Epithelial cell of esophagus (primary cell): ENCODE measurements at places on chromosomes 6 and 20.

DNA sequence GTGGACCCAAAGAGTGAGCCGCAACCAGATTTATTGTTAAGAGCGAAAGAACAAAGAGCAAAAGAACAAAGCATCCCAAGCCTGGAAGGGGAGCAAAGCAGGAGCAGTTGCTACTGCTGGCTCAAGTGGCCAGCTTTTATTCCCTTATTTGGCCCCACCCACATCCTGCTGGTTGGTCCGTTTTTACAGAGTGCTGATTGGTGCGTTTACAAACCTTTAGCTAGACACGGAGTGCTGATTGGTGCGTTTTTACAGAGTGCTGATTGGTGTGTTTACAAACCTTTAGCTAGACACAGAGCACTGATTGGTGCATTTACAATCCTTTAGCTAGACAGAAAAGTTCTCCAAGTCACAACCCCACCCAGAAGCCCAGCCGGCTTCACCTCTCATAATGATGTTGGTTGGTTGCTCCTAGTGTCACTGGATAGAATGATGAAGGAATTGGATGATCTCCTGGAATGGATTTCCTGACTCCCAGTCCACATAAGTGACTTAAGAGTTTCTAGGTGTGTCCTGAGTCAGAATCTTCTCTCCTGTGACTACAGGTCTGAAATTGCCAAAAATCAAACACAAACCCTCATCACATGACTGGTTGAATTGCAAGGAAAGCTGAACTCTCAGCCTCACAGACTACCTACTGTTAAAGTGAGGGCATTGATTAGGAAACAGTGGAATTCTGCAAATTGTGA lies 52.1 kb upstream of the CAP2 start:
- DNase-seq = peak; percentile 79

DNA sequence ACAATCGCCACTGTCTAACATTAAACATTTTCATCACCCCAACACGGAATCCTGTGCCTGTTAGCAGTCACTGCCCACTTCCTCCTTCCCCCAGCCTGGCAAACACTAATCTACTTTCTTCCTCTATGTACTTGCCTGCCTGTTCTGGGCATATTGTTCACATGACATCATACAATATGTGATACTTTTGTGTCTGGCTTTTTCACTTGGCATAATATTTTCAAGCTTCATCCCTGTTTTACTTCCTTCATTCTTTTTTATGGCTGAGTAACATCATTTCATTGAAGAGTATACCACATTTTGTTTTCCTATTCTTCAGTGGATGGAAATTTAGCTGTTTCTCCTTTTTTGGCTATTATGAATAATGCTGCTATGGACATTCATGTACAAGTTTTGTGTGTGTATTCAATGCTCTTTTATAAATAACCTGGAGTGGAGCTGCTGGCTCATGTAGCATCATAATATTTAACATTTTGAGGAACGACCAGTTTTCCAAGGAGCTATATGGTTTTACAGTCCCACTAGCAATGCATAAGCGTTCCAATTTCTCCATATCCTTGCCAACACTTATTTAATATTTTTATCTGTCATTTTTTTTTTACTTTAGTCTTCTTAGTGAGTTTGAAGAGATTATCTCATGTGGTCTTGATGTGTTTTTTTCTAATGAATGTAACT lies 360.1 kb downstream of the HDGFL1 start:
- DNase-seq = peak; percentile 11

GRCh38 chr6:105273589-105273988 lies 93.8 kb upstream of the POPDC3 start:
- DNase-seq = no peak

GRCh38 chr6:34486106-34486740 lies 20.3 kb downstream of the PACSIN1 start:
- DNase-seq = no peak

DNA sequence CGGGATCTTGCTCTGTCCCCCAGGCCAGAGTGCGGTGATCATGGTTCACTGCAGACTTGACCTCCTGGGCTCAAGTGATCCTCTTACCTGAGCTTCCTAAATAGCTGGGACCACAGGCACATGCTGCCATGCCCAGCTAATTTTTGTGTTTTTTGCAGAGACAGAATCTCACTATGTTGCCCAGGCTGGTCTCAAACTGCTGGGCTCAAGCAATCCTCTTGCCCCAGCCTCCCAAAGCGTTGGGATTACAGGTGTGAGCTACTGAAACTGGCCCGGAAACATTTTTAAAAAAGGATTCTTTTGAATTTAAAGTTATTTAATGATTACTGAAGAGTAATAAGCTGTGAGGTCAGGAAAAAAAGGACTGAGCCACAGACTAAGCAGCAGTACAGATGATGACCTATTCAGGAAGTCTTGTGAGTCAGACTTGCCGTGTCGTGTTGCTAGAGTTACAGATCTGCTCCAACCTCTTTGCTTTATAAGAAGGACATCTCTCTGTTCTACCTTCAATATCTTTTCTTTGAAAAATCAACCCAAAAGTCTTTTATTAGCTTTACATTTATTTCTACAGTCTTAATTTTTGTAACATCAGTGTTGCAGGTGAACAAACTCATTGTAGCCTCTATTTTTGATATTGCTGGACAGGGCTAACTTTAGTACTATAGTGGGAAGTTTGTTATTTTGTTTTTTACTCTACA lies 108.7 kb downstream of the NCOA3 start:
- peak; percentile 82 for DNase-seq

- DNase-seq = no peak
Observed at GRCh38 chr6:6604015-6604414, 15.5 kb downstream of the LY86 start.

- no peak for DNase-seq
Observed at GRCh38 chr6:106167096-106167814, 81.1 kb downstream of the PRDM1 start.

DNA sequence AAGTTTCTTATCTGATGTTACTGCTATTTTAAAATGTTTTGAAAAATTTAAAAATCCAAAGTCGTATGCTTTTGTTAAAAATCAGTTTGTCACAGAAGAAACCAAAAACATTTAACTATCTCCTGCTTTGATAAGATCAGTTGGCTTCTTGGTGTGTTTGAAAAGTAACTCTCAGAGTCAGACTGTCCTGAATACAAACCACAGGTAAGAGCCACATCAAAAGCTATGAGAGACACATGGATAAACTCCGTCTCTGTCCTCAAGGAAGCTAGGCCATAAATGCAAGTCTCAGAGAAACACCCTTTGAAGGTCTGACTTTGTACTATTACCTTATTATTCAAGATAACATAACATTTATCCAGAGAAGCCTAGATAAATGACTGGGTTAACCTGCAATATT lies 7.7 kb downstream of the HBS1L start:
- DNase-seq = no peak

GRCh38 chr20:61746781-61747180 lies 318.9 kb downstream of the TAF4 start:
- no peak for DNase-seq

- DNase-seq = peak; percentile 79
Observed at GRCh38 chr6:138012682-138013081, 94.5 kb downstream of the PERP start.

GRCh38 chr6:3045777-3046176 lies 22.5 kb upstream of the RIPK1 start:
- DNase-seq = no peak

DNA sequence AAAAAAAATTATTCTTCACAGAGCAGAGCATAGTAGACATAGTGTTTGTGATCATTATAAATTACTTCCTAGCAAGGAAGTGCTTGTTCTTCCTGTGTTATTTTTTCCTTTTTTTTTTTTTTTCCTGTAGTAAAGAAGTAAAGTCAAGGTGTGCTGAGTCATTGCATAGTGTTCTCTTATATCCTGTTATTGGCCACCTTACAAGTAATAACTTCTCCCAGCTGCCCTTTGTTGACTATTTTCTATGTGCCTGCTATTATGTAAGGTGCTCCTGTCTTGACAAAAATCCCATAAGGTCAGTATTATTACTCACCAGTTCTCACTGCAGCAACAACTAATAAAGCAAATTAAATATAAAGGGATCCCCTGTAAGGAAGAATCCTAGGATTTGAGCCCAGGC lies 195.3 kb downstream of the GJA1 start:
- DNase-seq = peak; percentile 87

- DNase-seq = no peak
Observed at GRCh38 chr6:139627091-139627490, 252.6 kb upstream of the CITED2 start.
